Daoy (cell line): ENCODE measurements at places on chromosomes 7 and 10. TPM values are rescaled to one million over a fixed set of nuclear protein-coding genes. Genes with fewer than 3 reads are reported as not detected.
A peak's percentile ranks its signal among the peaks of the same experiment; 100 is the strongest.

DNA sequence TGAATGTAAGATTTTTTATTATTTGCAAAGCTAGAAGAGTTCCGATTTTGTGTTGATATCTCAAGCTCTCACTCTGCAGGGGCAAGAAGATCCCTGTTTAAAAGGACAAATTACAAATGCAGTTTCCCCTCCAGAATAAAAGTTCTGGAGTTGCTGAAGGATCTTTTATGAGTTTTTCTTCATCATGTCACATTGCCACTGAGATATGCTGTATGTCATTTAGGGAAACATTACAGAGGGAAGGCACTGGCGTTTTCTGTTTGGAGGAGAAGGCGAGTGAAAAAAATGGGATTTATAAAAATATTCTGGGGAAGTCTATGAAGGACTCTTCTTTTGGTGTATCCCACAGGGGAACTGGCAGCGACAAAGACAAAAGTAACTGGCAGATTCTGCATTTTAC is 57.4 kb downstream of the POU6F2 start:
- no peak for DNase-seq

- DNase-seq = no peak
Observed at GRCh38 chr10:30048768-30049517, 10.4 kb downstream of the JCAD start.

PDE6C gene
- total RNA-seq = not detected in 2 replicates

- DNase-seq = no peak
Observed at GRCh38 chr7:70680743-70681468, 451.0 kb upstream of the GALNT17 start.

DNA sequence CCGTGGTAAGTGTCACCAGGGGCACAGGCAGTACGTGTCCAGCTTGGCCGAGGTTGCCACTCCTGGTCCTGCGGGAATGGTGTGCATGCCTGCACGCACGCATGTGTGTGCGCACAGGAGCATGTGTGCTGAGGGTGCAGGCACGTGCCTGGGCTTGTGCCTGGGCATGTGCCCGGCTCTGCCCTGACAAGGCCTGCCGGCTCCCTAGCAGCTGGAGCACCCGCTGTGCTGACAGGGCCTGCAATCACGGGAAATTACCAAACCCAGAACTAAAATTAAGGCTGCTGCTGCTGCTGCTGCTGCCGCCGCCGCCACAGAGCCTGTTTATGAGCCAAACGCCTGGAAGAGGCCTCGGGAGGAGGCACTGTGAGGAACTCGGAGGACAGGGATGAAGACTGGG is 28.7 kb downstream of the GHRHR start:
- no peak for DNase-seq

GRCh38 chr7:14839307-14839706 is 63.2 kb downstream of the DGKB start:
- DNase-seq = no peak

HOXA11 gene
- 7.7 and 8.2 TPM in 2 replicates for total RNA-seq

DNA sequence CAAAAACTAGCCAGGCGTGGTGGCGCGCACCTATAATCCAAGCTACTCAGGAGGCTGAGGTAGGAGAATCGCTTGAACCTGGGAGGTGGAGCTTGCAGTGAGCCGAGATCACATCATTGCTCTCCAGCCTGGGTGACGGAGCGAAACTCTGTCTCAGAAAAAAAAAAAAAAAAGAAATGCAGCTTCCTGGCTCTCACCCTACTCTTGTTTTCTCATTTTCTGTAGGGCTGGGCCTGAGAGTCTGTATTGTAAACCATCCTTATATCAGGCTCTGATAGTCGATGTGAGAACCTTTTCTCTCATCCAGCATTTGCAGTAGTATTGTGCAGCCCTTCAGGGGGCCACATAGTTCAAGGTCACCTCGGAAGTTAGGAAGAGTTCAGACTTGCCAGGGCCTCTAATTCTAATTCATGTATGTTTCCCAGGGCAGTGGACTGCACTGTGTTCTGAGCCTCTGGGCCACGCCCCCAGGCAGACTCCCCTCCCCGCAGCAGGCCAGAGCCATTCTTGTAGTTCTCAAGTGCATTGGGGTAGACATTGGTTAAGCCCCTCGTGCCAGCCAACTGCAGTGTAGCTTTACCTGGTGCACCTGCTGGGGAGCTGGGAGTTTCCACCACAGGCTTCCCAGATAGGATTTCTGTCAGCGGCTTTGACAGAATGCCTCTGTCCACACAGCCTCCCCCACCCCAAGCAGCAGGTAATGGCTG is 38.3 kb upstream of the PDCD4 start:
- DNase-seq = no peak

DNA sequence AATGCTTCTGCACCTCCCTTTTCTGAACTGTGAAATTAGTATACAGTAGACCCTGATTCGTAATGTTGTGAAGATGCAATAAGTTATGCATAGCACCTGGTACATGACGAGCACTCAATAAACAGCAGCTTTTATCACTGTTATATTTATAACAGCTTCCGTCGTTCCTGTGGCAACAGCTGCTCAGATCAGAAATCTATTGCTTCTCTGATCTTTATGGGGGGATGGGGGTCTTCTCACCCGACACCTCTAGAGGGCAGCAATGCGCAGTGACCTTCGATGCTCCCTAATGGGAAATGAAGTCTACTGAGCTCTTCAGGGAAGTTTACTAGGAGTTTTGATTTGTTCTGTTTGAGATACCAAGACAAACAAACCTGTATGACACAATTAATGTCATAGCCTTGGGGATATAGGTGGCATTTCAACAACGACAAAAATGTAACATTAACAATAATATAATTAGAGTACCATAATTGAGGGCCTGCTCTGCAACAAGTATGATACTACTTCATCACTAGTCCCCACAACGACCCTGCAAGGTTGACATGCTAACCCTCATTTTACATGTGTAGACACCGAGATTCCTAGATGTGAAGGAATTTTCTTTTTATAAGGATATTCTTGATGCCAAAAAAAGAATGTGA is 289.6 kb downstream of the SFMBT2 start:
- DNase-seq = peak; percentile 50

- peak; percentile 1 for DNase-seq
Observed at GRCh38 chr7:155984609-155985405, 172.5 kb upstream of the SHH start.

DNA sequence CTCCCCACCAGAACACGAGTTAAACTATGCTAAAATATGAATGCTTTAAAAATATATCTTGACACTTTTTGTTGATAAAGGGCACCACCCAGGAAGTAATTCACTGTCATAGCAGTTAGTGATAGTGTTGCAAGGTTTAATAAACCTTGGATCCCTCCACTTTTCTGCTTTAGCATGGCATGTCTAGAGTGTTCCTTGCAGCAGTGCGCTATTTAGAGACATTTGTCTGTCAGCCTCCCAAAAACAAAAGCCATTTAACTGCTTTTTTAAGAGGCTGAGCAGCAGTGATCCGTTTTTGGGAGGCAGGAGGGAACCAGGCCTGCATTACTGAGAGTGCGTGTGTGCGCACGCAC is 69.6 kb upstream of the RAB11FIP2 start:
- no peak for DNase-seq

DNA sequence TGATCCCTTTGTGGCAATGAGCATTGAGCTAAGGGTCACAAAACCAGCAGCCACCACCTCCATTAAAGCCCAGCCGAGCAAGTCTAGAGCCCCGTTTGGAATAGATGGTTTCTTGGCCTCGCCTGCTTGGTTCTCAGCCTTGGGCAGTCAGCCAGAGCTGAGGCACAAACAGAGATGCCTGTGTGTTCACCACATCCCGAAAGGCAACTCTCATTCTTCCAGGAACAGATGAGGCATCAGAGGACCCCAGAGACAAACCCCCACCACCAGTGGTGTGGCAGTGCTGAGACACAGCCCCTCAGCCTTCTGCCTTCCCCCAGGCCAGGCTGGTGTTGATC is 203.3 kb upstream of the ZMIZ1 start:
- DNase-seq = no peak

MYOZ1 gene
- total RNA-seq = not detected in 2 replicates

CPA5 gene
- total RNA-seq = 0.06 TPM in 1 of 2 replicates, not detected in the other

DNA sequence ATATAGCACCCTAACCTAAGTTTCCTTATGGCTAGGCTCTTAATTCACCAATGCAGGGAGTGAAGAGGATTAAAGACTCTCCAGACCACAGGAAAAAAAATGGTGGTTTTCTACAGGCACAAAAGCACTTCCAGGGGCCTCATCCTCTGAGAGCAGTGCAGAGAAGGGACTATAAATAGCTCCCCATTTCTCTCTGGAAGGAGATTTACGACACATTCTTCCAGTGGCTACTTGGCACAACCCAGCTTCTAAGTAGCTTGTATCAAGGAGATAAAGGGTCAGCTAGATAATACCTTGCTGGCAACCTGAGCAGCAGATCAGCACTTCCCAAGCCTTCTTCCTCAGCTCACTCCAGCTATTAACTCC is 73.5 kb downstream of the CRPPA start:
- DNase-seq = no peak

DNA sequence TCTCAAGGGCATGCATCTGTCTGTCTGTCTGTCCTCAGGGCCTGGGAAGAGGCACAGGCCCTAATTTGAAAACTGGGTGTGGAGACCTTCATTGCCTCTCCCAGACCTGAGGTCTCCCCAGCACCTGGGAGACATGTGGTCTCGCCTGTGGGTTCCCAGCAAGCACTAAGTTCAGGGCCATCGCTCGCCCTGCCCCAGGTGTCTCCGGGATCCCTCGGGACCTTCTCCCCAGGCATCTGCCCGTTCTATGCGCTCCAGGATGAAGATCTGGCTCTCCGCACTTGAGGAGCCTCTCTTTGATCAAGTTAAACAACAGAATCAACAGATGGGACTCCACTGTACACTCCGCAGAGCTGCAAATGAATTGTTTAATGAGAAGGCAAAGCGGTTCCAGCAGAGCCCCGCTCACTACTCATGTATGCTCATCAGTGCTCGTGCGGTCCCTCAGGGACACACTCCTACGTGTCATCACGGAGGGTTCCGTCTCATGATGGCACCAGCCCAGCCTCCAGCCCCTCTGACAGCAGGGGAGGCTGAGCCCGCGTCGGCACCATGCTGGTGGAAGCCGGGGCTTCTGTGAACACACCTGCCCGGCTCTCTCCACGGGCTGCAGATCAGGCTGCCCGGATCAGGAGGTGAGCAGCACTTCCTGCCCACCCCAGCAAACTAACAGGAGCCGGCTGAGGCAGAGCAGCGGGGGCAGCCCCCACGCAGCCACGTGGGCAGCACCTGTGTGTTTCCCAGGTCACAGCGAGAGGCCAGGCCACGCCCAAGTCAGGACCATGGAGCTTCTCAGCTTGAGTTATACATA is 132.8 kb downstream of the TCERG1L start:
- no peak for DNase-seq

DNA sequence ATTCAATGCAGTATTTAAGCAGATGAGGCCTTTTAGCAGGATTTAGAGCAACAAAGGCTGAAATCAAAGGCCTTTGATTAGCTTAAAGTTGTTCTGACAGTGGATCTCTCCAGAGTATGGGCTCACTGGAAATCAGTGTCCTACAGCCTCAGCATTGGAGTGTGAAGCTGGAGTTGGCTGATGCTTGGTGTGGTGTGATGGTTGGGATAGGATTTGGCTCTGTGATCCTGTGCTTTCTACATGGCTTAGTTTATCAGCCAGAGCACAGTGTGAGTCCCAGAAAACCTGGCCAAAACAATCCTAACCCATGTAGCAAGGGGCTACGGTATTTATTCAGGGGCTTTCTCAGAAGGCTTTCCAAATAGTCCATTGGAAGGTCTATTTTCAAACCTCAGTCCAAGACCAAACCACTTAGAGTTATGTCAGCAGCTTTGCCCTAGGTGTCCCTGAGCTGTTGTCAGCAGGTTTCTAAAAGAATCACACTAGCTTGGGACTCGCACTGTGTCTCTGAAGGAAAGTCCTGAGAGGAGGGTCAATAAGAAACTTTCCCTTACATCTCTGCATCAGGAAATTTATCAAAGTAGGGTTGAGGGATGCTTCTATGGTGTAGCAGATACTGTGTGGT is 65.4 kb upstream of the ANKRD1 start:
- no peak for DNase-seq

GRCh38 chr10:75486591-75486990 is 55.2 kb downstream of the LRMDA start:
- no peak for DNase-seq

LRRN3 gene
- 20.0 and 26.1 TPM in 2 replicates for total RNA-seq

GRCh38 chr10:112950714-112951358 is 789 bp downstream of the TCF7L2 start:
- DNase-seq = peak; percentile 49

- no peak for DNase-seq
Observed at GRCh38 chr7:82126576-82126975, 317.0 kb downstream of the CACNA2D1 start.

DNA sequence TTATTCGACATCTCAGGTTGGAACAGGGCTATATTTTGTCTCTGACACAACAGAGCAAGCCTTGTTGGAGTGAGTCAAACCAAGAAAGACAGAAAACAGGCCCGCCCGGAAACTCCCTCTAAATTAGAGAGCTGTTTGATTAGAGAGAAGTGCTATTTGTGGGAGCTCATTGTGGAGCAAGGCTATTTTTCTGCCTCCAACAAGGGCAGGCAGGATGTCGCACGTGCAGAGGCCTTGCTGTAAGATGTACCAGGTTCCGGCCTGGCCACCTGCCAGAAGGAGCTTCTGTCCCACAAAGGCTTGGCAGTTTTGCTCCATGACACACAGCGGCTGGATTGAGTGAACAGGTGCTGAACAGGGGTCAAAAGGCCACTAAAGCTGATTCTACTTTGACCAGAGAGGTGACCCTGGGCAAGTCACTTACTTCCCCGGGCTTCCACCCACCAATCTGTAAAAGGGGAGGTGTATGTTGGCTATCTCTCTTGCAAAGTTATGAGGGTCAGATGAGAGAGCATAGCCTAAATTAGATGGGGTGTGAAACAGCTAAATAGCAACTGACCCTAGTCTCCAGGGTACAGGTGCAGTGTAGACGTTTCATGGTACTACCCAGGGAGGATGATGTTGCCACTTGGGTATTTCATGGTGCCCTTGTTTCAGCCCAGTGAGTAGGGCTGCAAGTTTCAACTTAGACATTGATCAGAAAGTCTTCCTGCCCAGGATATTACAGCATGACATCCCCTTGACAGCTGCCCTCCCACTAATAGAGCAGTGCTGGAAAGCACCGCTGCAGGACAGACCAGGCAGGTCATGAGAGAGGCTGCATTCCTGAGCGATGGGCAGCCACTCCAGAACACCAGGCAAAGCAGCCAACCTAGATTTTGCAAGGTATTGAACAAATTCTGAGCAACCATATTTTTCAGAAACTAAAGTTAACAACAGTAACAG is 62.0 kb downstream of the VSTM4 start:
- DNase-seq = no peak

- peak; percentile 51 for DNase-seq
Observed at GRCh38 chr10:103715430-103715829, 139.9 kb downstream of the SH3PXD2A start.

MSMB gene
- not detected in 2 replicates for total RNA-seq

GRCh38 chr7:141158561-141158960 is 84.7 kb downstream of the TMEM178B start:
- peak; percentile 96 for DNase-seq

DNA sequence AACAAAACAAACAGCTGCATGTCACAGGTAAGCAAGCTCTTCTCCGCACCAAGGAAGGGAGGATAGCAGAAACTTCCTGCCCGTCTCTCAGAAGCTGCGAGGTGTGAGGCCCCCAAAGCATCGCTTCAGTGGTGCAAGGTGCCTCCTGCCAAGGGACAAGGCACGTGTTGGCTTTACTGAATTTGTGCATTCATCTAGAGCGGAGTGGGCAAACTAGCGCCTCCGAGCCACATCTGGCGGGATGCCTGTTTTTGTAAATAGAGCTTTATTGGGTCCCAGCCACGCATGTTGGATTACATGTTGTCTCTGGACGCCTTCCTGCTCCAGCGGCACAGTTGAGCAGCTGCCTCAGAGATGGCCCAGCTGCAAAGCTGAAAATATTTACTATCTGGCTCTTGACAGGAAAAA is 27.7 kb downstream of the PHYH start:
- DNase-seq = no peak
